ENCODE measurements at places on chromosomes 3 and 15.

GRCh38 chr3:138450181-138450580 lies 15.8 kb downstream of the ESYT3 start:
- no peak for DNase-seq

DNA sequence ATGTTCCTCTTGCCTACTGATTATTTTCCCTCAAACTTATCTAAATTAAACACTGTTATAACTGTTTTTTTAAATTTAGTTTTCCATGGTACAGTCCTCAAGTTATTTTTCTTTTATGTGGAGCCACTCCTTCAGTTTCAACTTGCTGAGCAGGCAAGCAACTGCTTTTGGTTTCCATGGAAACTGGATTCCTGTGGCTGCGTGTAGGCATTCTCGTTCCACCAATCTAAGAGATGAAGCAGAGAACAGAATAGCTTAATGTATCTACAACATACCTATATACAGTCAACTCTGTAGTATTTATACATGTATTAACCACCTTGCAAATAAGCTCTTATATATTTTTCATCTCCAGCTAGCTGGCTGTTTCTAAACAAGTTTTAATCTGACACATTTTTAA lies 25.8 kb upstream of the ANXA2 start:
- DNase-seq: no peak

DNA sequence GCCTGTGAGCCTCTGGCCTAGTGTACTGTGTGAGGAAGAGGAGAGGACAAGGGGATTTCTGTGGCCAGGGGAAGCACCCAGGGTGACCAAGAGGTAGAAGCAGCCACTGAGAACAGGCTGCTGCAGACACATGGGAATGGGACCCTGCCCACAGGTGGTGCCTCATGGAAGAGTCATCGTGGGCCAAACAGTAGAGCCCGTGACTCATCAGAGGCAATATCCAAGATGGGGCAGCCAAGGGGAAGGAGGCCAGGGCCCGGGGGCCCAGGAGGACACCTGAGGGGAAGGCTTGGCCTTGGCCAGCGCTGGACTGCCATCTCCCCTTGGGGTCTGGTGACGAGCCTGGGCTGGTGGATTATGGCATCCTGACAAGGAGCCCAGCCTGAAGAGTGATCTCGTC lies 275.0 kb upstream of the LYSMD4 start:
- no peak for DNase-seq

DNA sequence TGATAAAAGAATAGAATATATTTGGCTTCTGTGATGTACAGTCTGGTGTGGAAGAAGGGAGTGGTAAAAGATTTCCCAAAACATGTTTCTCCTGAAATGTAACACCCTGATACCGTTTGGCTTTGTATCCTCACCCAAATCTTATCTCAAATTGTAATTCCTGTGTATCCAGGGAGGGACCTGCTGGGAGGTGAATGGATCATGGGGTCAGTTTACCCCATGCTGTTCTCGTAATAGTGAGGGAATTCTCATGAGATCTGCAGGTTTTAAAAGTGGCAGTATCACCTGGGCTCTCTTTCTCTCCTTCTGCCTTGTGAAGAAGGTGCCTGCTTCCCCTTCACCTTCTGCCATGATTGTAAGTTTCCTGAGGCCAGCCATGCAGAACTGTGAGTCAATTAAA lies 1070.8 kb downstream of the IGSF11 start:
- DNase-seq: no peak

- no peak for DNase-seq
These were observed 111.7 kb downstream of the NUP210 start for GRCh38 chr3:13308380-13308801.

- no peak for DNase-seq
These were observed 113.7 kb upstream of the NSMCE3 start for GRCh38 chr15:29383367-29383766.

GRCh38 chr3:67093305-67093704 lies 95.2 kb downstream of the KBTBD8 start:
- no peak for DNase-seq

DNA sequence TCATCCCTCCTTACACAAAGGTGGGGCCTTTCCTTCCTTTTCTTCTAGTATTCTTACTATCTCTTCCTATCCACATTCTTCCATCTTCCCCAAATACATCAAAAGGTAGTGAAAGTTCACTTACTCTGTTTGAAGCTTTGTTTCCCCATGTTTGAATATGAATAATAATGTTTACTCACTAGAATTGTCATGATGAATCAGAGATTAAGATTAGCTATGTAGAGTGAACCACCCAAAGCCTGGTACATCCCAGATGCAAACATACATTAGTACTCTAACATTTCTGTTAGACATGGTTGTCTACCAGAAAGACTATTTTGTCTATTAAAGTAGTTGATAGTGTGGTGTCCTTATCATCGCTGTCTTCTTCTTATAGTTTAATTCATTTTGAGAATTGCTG lies 327.1 kb upstream of the TBC1D5 start:
- no peak for DNase-seq

DNA sequence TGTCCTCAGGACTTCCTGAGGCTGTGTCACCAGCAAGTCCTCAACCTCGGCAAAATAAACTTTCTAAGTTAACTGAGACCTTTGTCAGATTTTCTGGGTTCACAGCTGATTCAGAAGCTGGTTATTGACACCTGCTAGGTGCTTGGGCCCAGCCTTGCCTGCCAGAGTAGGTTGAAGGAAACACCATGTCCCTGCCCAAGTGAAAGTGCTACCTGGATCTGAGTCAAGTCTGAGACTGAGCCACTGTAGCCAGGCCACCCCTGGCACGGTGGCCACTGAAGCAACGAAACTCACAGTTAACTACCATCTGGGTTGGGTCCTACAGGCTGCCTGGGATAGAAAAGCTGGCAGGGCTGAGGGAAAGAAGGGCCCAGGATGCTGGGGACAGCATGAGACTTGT lies 8.2 kb downstream of the HYAL2 start:
- no peak for DNase-seq

All from mesenteric fat pad (tissue), 1 donor.